CD4-positive, alpha-beta T cell treated with Interleukin-4 for 4 hours (primary cell): ENCODE measurements at places on chromosomes 16 and 17.

GRCh38 chr17:35523296-35523695, 14.2 kb downstream of the SLFN12L start:
- no peak for DNase-seq

GRCh38 chr17:79591695-79592094, 19.2 kb downstream of the RBFOX3 start:
- DNase-seq = no peak

- no peak for DNase-seq
Measured at GRCh38 chr16:84505249-84506187, 1.1 kb upstream of the MEAK7 start.

- no peak for DNase-seq
Measured at GRCh38 chr17:82820278-82821251, 19.3 kb downstream of the ZNF750 start.

GRCh38 chr17:21358682-21359482, 17.3 kb upstream of the KCNJ12 start:
- no peak for DNase-seq

DNA sequence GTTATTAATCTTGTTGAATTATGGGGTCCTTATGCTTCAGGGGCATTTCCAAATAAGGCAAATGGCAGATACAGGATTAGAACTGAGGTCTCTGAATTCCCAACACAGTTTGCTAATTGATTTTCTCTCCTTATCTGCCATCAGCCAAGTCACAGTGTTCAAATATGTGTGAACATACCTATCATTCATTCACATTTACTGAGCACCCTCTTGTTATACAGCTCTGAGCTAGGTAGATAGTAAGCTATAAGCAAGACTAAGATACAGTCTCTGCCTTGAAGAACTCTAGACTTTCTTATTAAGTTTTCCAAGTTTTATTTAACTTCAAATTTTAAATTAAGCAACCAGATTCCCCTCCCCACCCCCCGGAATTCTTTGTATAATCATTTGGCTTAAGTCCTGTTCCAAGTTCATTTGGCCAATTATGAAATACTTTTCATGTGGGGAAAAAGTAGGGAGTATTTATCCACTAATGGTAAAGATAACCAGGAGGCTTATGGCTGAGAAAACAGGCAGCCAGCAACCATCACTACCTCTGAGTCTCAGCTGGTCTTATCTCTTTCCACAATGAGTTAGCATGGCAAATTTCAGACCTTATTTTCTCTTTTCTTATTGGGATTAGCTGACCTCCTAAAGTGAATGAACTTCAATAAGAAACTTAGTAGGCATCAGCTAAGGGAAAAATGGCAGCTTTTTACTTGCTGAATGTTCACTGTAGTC, 31.4 kb upstream of the CORO6 start:
- no peak for DNase-seq

- DNase-seq = no peak
Measured at GRCh38 chr17:77429369-77429968, 288.7 kb downstream of the SEC14L1 start.

- DNase-seq = no peak
Measured at GRCh38 chr17:79500745-79501618, 109.9 kb downstream of the RBFOX3 start.
